Substantia nigra (tissue), 51 donors: ENCODE measurements at places on chromosomes 4 and X.

- DNase-seq: no peak
These were observed 36.2 kb upstream of the DHRSX start for GRCh38 chrX:2536974-2537373.

DNA sequence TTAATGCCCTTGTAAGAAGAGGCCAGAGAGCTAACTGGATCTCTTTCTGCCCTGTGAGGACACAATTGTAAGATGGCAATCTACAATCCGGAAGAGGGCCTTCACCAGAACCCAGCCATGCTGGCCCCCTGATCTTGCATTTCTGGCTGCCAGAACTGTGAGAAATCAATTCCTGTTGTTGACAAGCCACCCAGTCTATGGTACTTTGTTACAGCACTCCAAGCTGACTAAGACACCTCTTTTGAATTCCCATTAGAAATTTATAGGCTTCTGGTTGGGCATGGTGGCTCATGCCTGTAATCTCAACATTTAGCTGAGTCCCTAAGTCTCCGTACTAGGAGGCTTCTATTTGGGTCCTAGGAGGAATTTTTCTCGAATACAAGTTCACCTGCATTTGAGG lies 48.8 kb upstream of the RELL1 start:
- no peak for DNase-seq

GRCh38 chr4:14221176-14221575 lies 593.7 kb upstream of the BOD1L1 start:
- DNase-seq: no peak

DNA sequence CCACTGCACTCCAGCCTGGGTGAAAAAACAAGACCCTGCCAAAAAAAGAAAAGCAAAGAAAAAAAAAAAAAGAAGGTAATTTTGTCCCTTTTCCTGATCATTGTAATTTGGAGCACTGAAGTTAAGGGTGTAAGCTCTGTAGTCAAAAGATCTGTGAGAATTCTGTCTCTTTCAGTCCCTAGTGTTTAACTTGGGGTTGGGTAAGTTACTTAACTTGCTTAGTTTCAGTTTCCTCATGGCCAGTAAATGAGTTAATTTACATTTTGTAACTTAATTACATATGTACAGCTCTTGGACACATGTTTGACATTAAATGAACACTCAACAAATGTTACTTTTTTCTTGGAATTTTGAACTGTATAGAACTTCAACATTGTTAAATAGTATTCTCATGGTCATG lies 10.9 kb upstream of the UBE2K start:
- no peak for DNase-seq

- DNase-seq: no peak
These were observed 71.0 kb downstream of the RAPGEF2 start for GRCh38 chr4:159173886-159174285.

GRCh38 chr4:76212851-76213414 lies 691 bp downstream of the SCARB2 start:
- DNase-seq: no peak

GRCh38 chr4:151039733-151040132 lies 24.6 kb upstream of the LRBA start:
- no peak for DNase-seq

GRCh38 chrX:65689377-65689776 lies 21.9 kb downstream of the MSN start:
- no peak for DNase-seq

DNA sequence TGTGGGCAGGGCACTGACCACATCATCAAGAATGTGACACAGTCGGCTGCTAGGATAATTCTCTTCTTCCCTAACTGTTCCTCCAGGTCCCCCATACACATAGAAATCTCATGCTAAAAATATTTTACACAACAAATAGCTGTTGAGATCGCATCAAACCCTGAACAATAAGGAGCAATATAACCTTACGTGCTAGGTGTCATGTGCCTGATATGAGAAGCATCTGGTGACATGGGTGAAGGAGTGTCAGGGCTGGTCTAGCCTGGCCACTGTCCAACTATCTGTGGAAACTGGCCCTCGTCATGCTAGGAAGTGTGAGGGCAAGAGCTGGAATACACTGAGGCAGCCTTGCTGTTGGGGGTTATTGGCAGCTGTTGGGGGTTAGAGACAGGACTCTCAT lies 167.3 kb upstream of the PGRMC2 start:
- DNase-seq: no peak

DNA sequence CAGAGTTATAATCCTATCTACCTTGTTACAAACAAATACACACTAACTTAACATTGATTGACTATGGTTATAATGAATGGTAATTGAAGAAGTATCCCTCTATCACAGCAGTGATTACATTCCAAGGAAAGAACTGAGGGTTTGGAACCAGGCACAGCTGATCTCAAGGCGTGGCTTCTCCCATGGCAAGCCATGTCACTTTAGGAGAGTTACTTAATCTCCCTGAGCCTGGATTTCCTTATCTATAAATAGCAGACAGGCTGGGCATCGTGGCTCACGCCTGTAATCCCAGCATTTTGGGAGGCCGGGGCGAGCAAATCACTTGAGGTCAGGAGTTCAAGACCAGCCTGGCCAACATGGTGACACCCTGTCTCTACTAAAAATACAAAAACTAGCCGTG lies 25.6 kb downstream of the SORBS2 start:
- DNase-seq: no peak

DNA sequence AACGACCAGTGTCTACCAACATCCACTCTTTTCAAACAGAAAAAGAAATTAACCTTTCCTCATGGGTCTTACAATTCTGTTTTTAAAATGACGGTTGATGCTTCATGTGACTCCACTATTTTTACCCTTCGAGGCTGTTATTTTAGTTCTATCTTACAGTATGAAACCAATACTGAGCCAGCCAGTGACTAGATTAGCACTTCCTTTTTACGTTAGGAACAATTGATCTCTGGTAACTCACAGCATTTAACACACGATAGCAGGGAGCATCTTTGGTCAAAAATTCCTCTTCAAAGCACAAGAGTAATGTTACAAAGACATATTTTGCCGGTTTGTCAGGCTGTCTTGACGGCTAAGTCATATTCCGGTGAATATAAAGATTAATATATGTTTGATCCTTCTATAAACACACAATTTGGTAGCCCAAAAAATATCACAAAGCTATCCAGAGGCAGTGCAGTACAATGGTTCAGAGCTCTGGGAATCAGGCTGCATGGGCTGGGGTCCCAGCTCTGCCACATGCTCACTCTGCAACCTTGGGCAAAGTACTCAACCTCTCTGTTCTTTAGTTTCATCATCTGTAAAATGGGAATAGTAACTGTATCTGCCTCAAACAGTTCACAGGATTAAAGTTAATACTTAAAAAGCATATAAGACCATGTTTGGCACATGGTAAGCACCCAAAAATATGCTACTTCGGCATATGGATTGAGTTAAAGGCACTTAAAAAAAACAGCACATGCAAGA lies 62.9 kb upstream of the TXK start:
- no peak for DNase-seq

DNA sequence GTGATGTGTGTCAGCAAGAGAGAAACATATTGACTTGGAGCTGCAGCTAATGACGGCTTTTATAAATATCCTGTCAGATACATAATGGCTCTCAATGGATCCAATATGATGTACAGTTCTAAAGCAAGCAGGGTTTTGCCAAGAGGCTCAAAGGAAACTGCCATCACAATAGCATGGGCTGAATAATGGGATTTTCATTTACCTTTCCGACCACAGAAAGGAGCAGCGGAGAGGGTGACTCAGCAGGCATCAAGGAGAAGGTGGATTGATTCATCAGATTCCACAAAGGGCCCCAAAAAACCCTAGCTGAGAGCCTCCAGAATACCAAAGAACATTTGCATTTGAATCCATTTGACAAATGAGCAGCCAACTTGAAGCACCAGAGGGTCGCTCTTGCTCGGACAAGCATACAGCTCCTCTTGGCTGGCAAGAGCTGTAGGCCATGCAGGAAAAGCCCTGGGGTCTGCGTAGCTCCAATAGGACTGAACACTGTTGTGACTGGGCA lies 355.7 kb upstream of the NOCT start:
- DNase-seq: no peak

DNA sequence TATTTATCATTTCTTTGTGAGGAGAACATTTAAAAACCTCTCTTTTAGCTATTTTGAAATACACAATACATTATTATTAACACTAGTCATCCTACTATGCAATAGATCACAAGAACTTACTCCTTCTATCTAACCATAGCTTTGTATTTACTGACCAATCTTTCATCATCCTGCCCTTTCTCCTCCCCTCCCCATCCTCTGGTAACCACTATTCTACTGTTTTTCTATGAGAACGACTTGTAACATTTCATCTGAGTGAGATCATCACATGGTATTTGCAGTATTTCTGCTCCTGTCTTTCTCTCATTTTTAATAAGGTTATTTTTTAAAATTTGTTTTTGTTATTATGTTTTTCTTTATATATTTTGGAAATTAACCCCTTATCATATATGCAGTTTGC lies 331.8 kb downstream of the TEX13C start:
- DNase-seq: no peak
